ENCODE measurements at places on chromosomes 2 and 18. TPM values are rescaled to one million over a fixed set of nuclear protein-coding genes. Genes with fewer than 3 reads are reported as not detected.

GRCh38 chr18:69992776-69993175 lies 45.1 kb upstream of the CD226 start:
- H3K4me3 ChIP-seq: no peak overlapping the region
- H3K4me1 ChIP-seq: no peaks in the 10 kb centered on the region
- no peak overlapping the region for H3K27ac ChIP-seq

The CLK1 gene
- polyA plus RNA-seq: 61.6 TPM

The SERPINB5 gene
- not detected for polyA plus RNA-seq

DNA sequence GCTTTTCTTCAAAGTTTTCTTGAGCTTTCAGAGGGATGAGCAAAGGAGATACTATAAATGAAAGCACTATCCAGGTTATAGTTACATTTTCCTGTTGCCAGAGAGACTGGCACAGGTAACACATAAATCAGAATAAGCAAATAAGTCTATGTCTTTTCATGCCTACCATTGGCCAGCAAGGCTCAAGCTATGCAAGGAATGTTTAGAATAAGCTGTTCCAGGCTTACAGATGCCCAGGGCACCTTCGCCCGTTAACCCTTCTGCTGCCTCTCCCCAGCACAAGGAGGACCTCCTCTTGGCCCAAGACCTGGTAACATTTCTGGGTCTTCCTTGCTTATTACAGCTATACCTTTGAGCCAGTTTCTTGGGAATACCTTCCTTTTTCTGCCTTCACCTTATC lies 233.7 kb upstream of the MEIS1 start:
- no peak overlapping the region for H3K27ac ChIP-seq
- DNase-seq: no peak
- H3K27me3 ChIP-seq: no peaks in the 10 kb centered on the region
- no peaks in the 10 kb centered on the region for H3K36me3 ChIP-seq
- no peak overlapping the region for H3K4me3 ChIP-seq

All from naive thymus-derived CD4-positive, alpha-beta T cell (primary cell).